Activated T-helper 1 cell treated with anti-CD3 and anti-CD28 coated beads, Interleukin-2, amount 50 U/mL, for 16 hours (primary cell): ENCODE measurements at places on chromosomes 13 and 19.

- DNase-seq = no peak
Observed at GRCh38 chr13:67298297-67298696, 68.2 kb upstream of the PCDH9 start.

GRCh38 chr19:2981898-2982297, 4.5 kb downstream of the TLE6 start:
- DNase-seq = no peak

DNA sequence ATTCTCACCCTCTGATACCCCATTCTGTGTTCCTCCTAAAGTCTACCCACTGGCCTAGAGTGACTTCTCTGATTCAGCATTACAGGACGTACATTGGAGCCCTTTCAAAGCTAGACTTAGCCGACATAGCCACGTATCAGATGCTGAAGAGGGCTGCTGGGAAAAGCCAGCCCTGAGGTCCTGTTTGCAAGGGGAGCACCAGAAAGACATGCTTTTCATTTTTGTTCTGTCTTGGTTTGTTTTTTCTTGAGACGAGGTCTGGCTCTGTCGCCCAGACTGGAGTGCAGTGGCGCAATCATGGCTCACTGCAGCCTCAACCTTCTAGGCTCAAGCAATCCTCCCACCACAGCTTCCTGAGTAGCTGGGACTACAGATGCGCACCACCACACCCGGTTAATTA, 6.3 kb upstream of the ZSWIM4 start:
- no peak for DNase-seq

DNA sequence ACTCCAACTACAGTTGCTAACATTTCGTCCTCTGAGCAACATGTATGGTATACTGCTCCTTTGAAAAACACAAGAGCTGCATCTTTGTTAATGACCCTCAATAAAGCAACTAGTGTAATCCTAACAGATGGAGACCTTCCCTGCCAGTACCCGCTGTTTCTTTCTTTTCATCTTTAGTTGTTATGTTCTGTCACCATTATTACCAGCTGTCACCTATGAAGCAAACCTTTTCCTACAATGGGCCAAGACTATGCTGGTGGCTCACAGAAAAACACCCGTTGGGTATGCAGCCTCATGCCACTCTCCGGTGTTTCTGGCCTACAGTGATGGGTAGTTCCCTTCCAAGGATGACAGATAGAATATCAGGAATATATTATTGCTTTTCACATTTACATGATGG, 29.7 kb upstream of the CYSLTR2 start:
- no peak for DNase-seq

- DNase-seq = no peak
Observed at GRCh38 chr13:100440751-100441425, 147.7 kb downstream of the GGACT start.
